ENCODE measurements at places on chromosomes 5 and 9.

- DNase-seq = no peak
Measured at GRCh38 chr5:159034083-159034824, 65.5 kb downstream of the EBF1 start.

GRCh38 chr9:137053944-137054931, at the start of gene ENTPD2:
Gene ENTPD2 (minus strand): TSS chr9:137054061. CDS start chr9:137053997, 64 bp downstream.
- no peak for DNase-seq

GRCh38 chr9:89592213-89592815, 12.5 kb upstream of the GADD45G start:
- no peak for DNase-seq

- no peak for DNase-seq
Measured at GRCh38 chr5:108255468-108255867, 126.4 kb downstream of the FBXL17 start.

- no peak for DNase-seq
Measured at GRCh38 chr5:115168829-115169486, 750 bp downstream of the TRIM36 start.

- no peak for DNase-seq
Measured at GRCh38 chr9:75685062-75685461, 205.4 kb upstream of the PCSK5 start.

DNA sequence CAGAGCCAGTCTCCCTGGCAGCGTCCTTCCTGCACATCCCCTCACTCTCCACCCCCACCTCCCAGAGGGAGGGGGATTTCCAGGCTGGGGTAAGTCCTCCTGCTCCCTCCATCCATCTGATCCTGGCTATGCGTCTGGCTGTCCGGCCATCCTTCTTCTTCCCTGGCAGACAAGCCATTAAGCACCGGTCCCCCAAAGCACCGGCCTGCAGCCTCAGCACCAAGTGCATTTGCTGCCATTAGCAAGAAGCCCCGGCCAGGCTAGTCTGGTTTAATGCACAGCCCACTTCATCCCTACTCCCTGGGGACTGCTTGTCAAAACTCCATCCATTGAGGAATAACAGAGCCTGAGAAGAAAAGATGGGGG, 208.7 kb upstream of the IER5L start:
- no peak for DNase-seq

DNA sequence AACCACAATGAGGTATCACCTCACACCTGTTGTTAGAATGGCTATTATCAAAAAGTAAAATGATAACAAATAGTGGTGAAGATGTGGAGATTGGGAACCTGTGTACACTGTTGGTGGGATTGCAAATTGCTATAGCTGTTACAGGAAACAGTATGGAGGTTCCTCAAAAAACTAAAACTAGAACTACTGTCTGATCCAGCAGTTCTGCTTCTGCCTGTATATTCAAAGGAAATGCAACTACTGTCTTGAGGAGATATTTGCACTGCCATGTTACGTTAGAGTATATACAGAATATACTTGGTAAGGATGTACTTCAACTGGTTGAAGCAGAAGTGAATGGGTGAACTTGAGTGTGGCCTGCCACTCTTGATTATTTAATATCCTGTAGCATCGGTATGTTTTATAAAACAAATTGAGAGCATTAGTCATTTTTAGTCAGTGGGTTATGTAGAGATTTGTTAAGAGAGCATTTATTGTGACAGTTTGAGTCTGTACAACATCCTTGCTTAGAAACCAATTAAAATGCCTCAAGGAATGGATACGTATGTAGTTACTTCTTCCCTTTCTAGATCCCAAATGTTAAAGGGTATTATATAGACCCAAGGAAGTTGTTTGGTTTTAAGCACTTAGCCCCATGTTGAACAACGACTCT, 37.5 kb downstream of the ZCCHC7 start:
- DNase-seq = no peak

DNA sequence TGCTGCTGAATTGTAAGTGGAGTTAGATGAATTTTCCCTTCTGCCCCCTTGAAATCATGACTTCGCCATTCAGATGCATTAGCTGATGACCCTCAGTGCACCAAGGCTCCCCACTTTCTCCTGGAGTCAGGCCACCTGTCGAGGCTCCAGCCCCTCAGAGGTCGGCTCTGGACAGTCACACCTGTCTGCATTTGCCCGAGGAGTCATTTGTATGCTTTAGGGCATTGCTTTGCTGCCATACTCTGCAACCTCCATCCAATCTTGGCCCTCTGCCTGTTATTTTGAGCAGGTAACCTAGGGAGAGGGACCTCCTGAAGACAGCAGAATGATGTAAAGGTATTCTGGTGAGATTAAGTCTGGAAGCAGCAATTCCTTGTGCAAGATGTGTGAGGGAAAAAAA, 144.8 kb downstream of the MACROH2A1 start:
- DNase-seq = no peak
